ENCODE measurements at places on chromosomes 4 and X.

DNA sequence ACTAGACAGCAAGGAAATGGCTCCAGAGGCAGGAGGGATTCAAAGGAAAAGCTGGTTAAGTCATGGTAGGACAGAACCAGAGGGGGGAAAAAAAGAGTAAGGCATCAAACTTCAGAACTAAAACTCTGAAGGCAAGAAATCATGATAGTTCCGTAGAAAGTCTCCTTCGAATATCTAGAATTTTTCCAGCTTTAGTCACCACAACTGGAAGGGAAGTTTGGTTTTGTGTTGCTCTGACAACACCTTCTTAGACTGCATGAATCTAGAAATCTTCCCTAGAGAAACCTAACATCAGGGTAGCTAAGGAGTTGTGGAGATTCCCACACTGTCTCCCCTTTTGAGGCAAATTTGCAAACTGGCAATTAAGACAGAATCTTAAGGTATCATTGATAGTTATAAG lies 33.7 kb downstream of the AMMECR1 start:
- DNase-seq = peak; percentile 89

DNA sequence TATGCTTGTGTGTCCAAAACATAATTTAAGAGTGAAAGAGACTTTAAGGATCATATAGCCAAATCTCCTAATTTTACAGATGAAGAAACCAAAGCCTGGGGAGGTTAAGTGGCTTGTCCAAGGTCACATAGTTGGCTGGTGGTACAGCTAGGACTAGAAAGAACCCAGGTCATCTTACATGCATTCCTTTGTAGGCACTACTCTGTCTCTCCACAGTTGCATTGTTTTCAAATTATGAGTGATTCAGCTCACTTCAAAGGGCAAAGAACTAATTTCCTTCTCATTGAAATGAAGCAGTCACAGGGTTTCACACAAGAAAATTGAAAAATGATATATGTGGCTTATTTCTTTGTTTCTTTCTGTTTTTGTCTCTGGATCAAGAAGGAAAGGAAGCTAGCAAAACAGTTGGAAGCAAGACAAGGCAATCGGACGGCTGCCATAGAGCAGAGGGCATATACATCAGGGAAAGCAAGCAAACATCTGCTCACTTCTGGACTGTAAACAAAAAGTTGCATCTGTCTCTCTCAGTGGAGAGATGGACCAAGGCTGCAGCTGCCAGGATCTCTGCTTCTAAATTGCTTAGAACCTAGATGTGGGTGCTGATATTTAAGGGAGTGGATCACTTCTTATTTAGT lies 107.5 kb upstream of the AMOT start:
- no peak for DNase-seq

- DNase-seq = no peak
Measured at GRCh38 chr4:172666711-172667368, 501.8 kb upstream of the GALNT7 start.

DNA sequence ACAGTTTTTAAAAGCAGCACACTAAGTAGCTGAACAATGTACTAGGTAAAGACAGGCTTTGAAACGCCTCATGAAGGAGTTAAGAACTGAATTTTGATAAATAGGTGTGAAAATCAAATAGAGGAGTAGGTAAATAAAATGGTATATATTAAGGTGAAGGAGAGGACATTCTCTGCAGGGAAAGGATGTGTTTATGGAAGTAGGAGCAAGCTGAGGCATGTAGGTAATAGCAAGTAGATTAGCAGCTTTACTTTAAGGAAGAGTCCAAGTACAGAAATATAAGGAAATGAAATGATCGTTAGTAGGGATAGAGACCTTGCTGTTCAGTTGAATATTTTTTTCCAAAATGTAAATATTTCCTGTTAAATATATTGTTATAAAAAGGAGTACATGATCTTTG lies 12.5 kb downstream of the METAP1 start:
- DNase-seq = no peak

GRCh38 chr4:78018271-78019049 lies 38.7 kb upstream of the FRAS1 start:
- DNase-seq = no peak

GRCh38 chrX:41344053-41344452 lies 10.1 kb downstream of the DDX3X start:
- DNase-seq = no peak

Measured in fibroblast of skin of right quadriceps (primary cell).